ENCODE measurements at places on chromosomes 7 and 10.

DNA sequence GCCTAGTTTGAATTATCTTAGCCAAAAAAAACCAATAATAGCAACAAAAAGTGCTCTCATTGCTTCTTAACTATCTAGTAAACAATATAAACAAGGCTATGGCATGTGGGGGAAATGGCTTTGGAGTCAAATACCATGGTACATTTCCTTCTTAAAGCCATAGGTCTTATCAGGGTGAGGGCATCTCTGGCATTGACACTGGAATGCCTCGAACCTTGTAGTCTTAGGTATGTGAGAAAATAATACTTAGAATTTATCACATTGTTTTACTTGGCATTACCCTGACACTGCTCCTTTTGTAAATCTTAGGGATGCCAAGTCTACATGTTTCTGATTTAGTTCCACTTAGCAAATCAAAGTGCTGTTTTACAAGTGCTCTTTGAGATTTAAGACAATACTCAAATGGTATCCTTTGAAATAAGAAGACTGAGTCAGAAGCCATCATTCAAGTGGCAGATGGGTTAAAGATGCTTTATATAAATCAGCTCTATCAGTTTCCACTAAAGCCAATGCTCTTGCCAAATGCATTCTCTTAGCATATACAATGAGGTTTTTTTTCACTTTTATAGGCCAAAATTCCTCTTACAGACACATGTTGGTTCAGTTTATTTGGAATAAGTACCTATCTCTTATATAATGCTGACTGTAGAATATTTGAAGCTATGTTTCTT is 155.2 kb downstream of the HPSE2 start:
- DNase-seq: no peak

GRCh38 chr7:137850972-137851945 is 4.5 kb upstream of the DGKI start:
- no peak for DNase-seq

- DNase-seq: no peak
Measured at GRCh38 chr10:77889277-77889903, 37.2 kb downstream of the DLG5 start.

DNA sequence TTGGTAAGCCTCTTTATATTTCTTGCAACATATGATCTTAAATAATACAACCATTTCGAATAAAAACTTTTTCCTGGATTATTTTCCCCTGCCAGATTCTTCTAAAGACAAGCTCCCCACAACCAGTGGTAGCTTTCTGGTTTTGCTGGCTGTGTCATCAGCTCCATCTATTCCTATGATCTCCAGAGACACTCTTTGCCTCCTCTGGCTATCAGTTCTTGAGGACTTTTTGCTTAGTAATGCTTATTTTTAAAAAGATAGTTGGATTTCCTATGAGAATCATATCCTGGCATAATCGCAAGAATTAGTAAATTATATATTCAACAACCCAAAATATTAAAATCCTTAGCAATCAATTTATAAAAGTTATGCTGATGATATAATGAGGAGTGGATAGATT is 103.8 kb upstream of the SLC26A5 start:
- no peak for DNase-seq

- peak; percentile 2 for DNase-seq
Measured at GRCh38 chr10:113616244-113617074, 47.4 kb downstream of the NRAP start.

DNA sequence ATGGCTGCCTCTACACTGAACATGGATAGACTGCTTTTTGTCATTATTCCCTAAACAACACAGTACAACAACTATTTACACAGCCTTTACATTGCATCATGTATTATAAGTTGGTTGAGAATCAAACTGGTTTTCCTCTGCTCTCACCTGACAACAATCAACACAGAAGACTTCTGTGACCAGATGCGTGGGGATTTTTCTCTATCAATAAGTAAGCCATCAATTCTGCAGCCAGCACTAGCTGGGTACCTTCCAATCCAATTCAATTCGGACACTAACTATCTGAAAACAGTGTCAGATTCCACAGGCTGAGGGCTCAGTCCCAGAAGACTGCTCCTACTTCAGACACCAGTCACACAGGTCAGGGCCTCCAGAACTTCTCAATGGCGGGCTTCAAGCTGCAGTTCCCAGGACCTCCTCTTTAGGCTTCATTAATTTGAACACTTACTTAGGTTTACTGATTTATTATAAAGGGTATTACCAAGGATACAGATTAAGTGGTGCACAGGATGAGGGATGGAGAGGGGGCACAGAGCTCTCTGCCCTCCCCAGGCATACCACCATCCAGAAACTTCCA is 36.4 kb upstream of the ASL start:
- no peak for DNase-seq

- no peak for DNase-seq
Measured at GRCh38 chr7:120991581-120991980, 3.1 kb downstream of the CPED1 start.

DNA sequence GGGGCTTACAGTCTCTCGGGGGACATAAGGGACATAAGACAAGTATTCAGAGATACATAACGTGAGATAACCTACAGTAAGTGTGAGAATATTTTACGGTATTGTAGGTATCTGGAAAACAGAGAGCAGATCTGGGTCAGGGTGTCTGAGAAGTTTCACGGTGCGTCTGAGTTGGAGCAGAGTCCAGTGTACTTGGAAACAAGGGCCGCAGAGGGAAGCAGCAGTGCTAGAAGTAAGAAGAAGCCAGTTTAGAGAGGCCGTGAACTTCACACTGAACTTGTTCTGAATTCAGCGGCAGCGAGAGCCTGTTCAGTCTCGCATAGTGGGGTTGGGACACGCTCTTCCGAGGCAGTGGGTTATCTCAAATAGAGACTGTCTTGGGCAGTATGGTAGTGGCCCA is 85.5 kb downstream of the TAF3 start:
- DNase-seq: no peak

DNA sequence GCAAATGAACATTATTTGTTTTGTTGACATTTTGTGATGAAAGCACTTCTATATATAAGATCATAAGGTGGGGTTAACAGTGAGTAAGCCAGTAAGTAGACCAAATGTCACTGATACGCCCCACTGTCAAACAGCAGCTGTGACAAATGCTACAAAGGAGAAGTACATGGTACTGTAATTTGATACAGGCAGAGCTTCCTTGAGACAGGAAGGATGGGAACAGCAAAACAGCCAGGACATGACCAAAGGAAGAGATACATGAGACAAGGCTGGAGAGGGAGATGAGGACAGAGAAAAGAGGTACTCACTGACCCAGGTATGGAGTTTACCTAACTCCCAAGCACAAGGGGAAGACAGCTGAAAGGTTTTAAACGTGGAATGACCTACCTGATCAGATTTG is 127.0 kb downstream of the SRPK2 start:
- DNase-seq: no peak

DNA sequence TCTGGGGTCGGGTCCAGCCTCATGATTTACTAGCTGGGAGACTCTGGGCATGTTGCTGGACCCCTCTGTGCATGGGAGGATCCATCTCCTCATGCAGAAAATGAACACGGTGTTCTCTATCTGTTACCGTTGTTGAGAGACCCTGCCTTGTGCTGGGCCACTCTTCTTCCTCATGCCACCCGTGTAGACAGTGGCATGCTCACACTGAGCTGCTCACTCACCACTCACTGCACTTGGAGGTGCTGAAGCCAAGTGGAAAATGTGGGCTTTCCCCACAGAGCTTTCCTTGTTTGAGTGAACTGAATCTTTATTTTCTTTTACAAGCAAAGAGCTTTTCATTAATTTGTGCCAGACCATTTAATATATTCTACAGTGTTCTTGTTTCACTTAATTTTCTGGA is 77.5 kb upstream of the GDF10 start:
- DNase-seq: no peak

DNA sequence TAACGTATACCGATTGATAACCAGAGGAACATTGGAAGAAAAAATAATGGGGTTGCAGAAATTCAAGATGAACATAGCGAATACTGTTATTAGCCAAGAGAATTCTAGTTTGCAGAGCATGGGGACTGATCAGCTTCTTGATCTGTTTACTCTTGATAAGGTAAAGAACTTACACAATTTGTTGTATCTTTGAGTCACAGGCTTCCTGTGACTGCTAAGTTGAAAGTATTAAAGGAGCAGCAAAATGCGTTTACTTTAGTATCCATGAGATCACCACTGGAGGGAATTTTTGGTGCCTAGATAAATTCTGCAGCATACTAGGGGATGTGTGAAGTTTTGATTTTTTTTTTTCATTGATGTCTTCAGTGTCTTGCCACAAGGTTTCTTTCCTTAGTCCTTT is 103.6 kb downstream of the BTAF1 start:
- DNase-seq: no peak

GRCh38 chr10:113765910-113766309 is 14.4 kb downstream of the PLEKHS1 start:
- DNase-seq: no peak

GRCh38 chr7:134692344-134692705 is 45.7 kb downstream of the BPGM start:
- no peak for DNase-seq

DNA sequence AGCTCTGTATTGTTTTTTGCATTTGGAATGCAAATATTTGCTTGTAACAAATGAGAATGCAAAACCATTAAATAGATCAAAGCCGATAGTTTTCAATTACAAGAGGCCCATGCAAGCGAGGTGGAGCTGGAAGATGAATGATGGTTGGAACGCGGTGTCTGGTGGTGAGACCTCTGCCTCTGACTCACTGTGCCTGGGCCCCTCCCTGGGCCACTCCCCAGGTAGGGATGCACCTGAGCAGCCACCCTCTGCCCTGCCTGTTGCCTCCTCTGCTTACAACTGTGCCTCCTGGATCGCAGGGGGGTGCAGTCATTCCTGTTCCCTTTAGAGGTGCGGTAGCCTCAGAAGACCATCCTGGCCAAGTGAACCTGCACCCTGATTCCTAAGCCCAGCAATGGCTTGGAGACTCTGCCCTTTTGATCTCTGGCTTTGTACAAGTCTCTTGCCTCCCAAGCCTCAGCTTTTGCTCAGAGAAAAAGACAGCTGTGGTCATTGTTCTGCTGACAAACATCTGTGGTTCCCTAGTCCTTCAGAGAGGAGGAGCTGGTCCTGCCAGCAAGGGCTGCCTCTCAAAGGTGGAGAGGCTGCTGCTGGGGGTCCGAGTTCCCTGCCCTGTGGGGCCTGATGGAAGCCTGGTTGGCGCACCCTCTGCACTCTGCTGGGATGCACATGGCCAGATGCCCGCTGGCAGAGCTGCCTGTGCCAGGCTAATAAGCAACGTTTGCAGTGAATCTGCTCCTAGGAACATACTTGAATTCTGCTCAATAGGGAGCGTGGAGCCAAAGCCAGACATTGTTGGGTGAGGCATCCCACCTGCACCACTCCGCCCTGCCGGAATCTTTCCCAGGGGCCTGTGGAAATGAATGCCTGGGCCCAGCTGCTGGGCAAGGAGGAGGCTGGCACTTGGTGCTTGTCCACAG is 126.3 kb upstream of the TCERG1L start:
- no peak for DNase-seq

GRCh38 chr7:40569326-40569725 is 434.5 kb downstream of the SUGCT start:
- no peak for DNase-seq

- DNase-seq: no peak
Measured at GRCh38 chr7:101804967-101805366, 12.5 kb upstream of the CUX1 start.

- no peak for DNase-seq
Measured at GRCh38 chr10:4686644-4686996, 139.4 kb upstream of the AKR1E2 start.

All from cerebellar cortex (tissue), 1 donor.